ELR (cell line): ENCODE measurements at places on chromosomes 11 and 22.
A peak's percentile ranks its signal among the peaks of the same experiment; 100 is the strongest.

GRCh38 chr11:79330651-79331050 is 110.2 kb downstream of the TENM4 start:
- DNase-seq: no peak

- DNase-seq: no peak
These were observed 5.7 kb upstream of the RTN4R start for GRCh38 chr22:20273758-20274181.

DNA sequence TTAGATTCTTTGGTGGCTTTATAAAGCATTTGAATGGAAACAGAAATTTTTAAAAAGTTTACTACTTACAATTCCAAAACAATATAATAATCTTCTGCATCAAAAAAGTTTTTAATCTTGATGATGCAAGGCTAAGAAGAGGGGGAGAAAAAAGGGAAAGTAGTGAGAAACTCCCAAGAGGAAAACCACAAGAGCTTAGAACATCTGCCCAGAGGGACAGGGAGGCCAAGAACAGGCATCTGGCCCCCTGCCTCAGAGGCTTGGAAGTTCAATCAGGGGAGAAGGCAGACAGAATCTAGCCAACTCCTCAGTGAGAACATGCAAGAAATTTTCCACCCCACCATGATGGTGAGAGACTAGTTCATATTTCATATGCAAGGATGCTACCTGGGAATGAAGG is 23.8 kb upstream of the TTC28 start:
- no peak for DNase-seq

DNA sequence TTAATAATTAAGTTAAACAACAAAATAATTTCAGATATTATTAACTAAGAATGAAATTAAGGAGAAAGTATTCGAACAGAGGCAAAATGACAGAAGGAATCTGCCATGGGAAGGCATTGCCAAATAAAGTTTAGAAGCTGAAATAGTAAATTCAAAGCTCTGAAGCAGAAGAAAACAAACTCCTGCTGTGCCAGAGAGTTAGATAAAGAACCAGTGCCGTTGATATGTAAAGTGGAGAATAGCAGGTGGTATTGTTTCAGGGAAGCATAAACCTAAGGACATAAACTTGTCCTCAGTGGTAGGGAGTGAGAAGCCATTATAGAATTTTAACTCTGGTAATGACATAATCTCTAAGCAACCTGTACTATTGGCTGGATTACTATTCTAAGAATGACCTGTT is 2.7 kb upstream of the HBG2 start:
- no peak for DNase-seq

GRCh38 chr11:86589856-86590589 is 82.4 kb downstream of the ME3 start:
- no peak for DNase-seq

- peak; percentile 79 for DNase-seq
These were observed 8.1 kb upstream of the MYH9 start for GRCh38 chr22:36395915-36396314.
